ENCODE measurements at places on chromosomes 2 and 18.

- DNase-seq, result no peak
Observed at GRCh38 chr2:111652038-111652437, 232.0 kb downstream of the ANAPC1 start.

GRCh38 chr2:67701011-67701410 lies 303.9 kb downstream of the ETAA1 start:
- DNase-seq, result no peak

DNA sequence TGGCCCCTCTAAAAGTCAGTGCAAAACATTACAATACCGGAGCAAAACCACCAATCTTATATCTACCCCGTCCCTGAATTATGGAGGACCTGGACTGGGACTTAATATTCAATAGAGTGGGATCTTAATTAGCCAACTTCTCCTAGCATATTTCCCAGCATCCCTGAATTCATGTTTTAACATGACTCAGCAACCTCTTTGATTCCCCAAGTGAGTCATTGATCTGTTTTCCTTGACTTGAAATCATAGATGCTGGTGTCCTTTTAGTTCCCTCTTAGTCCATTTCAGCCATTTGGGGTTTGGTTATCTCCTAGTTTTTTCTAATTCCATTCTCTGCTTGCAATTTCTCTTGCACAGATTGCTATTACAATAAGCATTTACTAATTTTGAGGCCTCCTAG lies 677.7 kb upstream of the CELF4 start:
- DNase-seq, result no peak

- DNase-seq, result no peak
Observed at GRCh38 chr2:170830166-170830565, 13.5 kb downstream of the GAD1 start.

- DNase-seq, result no peak
Observed at GRCh38 chr2:237259201-237259600, 154.8 kb downstream of the COL6A3 start.

DNA sequence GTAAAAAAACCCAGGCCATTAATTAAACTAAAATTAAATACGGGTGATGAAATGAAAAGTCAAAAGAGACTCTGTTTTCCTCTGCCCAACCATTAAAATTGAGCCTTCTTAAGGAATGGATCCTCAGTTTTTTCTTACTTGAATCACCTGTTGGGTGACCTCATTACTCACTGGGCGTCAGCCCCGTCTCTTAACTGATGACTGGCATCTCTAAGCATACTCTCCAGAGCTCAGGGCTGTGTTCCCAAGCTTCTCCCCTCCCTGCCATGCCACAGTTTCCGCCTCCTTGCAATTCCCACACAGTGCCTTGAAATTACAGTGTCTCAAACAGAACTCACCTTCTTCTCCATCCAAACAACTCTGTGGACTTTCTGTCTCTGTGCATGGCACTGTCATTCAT lies 421.1 kb upstream of the CELF4 start:
- DNase-seq, result no peak

GRCh38 chr2:214192711-214193110 lies 218.1 kb upstream of the VWC2L start:
- no peak for DNase-seq

DNA sequence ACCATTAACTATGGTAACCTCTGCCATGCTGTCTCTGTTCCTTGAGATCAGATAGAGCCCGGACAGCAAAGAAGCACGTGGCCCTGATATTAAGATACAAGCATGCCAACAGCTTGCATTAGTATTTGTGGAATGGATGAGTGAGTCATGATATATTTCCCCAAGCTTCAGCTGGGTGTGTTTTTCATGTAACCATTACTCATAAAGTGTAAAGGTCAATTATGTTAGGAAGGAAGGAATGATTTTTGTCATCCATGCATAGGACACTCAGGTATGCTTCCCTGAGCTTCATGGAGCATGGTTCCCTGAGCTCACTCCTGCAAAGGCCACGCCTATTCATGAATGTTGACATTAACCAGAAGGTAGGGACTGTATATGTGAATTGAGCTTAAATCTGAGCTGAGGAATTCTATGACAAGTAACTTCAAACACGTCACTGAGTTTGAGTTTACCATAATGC lies 74.6 kb downstream of the ARL4C start:
- DNase-seq, result no peak

DNA sequence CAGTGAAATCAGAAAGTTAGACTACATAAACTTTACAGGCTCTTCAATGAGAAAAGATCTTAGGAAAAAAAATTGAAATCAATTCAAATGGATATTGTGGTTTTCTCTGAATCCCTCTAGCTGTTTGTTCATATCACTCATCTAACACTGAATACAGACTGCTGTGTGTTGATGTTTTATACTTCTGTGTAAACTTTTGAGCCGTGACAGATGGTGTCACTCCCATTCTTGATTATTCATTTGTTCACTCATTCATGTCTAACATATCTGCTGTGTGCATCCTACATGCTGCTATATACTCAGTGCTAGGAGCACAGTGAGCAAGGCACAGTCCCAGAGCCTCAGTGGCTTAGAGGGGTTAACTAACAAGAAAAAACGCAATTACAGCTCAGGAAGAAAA lies 12.6 kb downstream of the KLHL23 start:
- no peak for DNase-seq

DNA sequence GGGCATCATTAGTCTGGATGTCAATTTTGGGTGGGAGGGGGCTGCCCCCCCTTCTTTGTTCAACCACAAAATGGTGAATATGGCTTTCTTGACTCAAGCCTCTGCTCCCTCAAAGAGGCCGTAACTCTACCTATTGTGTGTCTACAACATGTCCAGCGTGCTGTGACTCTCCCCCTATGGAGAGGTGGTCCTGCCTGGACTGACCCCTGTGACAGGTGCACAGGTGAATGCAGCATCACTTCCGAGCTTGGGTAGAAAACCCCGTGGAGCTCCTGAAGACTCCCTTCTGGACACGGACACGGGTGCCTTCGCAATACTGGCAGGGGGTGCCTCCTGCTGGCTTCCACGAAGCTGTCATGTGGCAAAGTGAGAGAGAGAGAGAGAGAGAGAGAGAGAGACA lies 397.8 kb downstream of the GALR1 start:
- DNase-seq, result no peak

DNA sequence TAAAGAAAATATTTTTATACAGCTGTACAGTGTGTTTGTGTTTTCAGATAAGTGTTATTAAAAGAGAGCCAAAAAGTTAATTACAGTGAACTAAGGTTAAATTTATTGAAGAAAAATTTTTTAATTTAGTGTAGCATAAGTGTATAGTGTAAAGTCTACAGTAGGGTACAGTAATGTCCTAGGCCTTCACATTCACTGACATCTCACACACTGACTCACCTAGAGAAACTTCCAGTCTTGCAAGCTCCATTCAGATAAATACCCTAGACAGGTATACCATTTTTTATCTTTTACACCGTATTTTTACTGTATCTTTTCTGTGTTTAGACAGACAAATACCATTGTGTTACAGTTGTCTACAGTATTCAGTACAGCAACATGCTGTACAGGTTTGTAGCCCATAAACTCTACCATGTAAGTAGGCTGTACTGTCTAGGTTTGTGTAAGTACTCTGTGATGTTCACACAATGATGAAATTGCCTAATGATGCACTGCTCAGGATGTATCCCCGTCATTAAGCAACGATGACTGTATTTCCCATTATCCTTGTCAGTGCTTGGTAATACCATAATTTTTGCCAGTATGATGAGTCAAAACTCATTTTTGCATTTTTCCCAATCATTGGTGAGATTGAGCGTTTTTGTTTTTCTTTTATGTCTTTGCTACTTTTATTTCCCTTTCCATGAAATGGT lies 48.2 kb upstream of the B3GNT2 start:
- DNase-seq, result no peak

GRCh38 chr18:12907258-12907925 lies 23.4 kb upstream of the PTPN2 start:
- DNase-seq, result no peak

- DNase-seq, result peak; percentile 17
Observed at GRCh38 chr2:11498543-11499034, 32.6 kb upstream of the E2F6 start.

DNA sequence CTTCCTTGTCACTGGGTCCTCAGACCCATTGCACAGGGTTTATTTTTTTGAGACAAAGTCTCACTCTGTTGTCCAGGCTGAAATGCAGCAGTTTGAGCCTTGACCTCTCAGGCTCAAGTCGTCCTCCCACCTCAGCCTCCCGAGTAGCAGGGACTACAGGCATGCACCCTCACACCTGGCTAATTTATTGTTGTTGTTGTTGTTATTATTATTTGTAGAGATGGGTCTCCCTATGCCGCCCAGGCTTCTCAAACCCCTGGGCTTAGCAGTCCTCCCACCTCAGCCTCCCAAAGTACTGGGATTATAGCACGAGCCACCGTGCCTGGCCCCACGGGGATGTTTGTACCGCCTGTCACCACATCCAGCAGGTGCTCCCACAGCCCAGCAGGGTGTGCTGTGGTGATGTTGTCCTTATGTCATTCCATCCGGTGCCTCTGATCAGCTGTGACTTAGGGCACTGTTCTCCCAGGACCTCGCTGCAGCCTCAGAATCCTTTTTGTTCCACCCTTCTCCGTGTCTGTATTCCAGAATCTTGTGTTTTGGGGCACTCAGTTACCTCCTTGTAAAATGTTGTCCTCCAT lies 182.3 kb downstream of the INO80D start:
- DNase-seq, result peak; percentile 23

DNA sequence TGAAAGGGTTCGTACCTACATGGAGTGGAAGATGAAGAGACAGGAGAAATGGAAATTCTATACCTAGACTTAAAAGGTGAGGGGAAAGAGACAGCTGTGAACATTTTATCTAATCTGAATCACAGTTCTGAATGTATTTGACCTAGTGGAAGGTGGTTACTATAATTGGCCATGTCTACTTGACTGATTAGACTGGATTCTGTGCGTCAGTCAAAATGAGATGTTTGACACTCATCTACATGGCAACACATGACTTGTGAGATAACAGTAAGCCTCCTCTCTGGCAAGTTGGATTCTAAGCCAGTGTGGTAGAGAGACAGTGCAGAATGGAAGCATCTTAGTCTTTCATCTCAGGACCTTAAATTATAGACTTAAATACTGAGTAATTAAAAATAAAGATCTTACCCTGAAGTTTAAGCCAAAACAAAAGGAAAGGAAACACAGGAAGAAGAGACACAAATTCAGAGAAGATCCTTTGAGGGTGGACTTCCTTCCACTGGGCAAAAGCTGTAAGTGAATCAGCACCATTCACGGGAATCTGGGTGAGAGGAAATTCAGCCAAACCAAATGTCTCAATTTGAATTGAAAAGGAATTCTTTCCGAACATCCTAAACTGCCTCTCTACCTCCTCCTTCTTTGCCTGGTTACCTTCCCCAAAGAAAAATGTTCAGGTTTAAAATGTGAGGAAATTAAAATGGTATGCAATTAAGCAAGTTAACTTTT lies 121.6 kb downstream of the EHBP1 start:
- no peak for DNase-seq

DNA sequence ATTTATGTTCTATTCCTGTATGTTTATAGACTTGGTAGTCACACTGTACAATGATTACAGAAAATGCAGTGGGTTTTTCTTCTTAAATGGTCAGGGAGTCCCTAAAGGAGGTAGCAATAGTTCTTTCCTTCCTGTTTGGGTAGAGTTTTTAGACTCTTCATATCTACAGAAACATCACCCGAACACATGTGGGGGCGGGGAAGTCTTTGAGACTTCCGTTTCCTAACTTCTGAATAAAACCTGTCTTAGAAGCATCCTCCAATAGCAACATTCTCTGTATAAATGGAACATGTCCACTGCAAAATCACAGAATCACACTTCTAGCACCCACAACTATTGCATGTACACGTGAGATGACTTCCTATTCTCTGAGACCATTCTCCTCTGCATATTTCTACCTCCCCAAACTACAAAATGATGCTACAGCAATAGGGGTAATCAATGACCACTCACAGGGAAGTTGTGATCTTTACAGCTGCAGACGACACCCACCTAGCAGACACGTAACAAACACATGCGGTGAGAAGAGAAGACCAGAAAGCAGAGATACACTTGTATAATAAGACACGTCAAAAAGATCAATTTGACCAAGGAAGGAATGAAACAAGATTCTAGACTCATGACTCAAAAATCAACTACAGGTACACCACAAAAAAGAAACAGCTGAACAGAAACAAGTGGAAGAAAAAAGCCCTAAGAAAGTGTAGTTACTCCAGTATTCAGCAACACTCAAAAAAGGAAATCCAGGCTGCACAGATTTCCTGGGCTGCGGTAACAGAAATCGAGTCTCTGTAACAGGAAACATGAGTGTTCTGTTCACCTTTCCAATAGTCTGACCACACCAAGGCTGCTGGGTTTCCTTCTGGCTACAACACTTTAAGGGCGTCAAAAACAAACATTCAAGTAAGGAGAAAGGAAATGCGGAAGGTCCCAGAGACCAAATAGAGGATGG lies 120.4 kb downstream of the ZNF516 start:
- no peak for DNase-seq

- DNase-seq, result no peak
Observed at GRCh38 chr2:211333377-211333776, 777.0 kb downstream of the CPS1 start.

GRCh38 chr2:3465844-3466481 lies 53.4 kb downstream of the ADI1 start:
- no peak for DNase-seq

GRCh38 chr2:111105926-111106325 lies 14.8 kb upstream of the BCL2L11 start:
- no peak for DNase-seq

DNA sequence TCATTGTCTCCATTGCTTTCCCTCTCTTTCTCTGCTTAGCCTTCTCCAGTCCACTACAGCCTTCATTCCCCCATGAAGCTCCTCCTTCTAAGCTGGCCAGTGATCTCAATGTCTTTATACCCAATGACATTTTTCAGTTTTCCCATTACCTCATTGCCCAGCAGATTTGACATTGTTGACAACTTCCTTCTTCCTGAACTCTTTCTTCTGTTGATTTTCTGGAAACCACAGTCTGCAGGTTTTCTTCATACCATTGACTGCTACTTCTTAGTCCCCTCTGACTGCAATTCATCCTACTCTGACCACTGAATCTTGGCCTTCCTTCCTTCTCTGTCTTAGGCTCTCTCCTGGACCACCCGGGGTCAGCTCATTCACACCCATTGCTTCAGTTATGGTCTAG lies 22.9 kb upstream of the SPP2 start:
- no peak for DNase-seq

DNA sequence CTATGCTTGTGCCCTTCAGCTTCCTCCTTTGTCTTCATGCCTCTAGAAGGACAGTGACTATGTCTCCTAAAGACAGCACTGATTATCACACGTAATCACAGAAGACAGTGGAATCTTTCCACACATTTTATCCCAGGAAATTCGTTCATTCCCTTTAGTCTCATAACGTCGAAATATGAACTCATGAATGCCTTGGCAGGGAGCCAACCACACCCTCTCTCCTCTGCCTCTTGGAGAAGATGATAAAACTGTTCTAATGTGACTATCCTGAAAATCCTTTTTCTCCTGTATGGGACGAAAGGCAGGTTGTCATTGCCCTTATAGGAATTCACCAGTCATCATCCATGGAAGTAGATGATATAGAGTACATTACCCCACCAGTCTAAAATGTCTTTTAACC lies 726.6 kb upstream of the FANCL start:
- no peak for DNase-seq

GRCh38 chr2:168767258-168767657 lies 35.2 kb upstream of the NOSTRIN start:
- DNase-seq, result no peak

- no peak for DNase-seq
Observed at GRCh38 chr2:27205206-27205605, 6.6 kb upstream of the ATRAID start.

All from nephron progenitor cell (in vitro differentiated cells).